ENCODE measurements at places on chromosomes 2 and 18. TPM values are rescaled to one million over a fixed set of nuclear protein-coding genes. Genes with fewer than 3 reads are reported as not detected.

The MEP1B gene
- total RNA-seq = not detected

The ARHGAP25 gene
- 3.0 TPM for total RNA-seq

The C2orf80 gene
- not detected for total RNA-seq

The CAPN13 gene
- total RNA-seq = not detected

The DNAH7 gene
- total RNA-seq = 0.13 TPM

The COL4A4 gene
- total RNA-seq = 0.93 TPM

The EFR3B gene
- total RNA-seq = 0.22 TPM

The DSEL gene
- total RNA-seq = 14.6 TPM

The FAM168B gene
- 121 TPM for total RNA-seq

The CIB4 gene
- total RNA-seq = not detected

The CROCC2 gene
- not detected for total RNA-seq

The SAG gene
- not detected for total RNA-seq

The PTPRN gene
- total RNA-seq = not detected

The NEU2 gene
- not detected for total RNA-seq
